ENCODE measurements at places on chromosomes 1 and 21.

DNA sequence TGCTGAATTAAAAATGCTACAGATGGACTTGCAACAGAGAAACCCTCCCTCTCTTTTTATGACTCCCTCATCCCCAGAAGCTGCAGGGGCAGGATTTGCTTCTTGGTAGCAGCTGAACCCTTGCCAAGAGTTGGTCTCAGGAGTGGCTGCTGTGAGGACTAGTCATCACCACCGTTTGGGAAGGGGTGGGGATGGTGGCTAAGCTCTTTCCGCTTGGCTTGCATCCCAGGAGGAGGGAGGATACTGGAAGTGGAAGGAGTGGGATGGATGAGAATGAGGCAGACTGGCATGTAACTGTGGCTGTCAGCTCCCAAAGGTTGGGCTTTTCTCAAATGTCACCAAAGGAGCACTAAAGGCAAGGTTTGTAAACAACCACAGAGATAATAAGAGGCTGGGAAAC, 50.8 kb upstream of the COL24A1 start:
- no peak for DNase-seq

DNA sequence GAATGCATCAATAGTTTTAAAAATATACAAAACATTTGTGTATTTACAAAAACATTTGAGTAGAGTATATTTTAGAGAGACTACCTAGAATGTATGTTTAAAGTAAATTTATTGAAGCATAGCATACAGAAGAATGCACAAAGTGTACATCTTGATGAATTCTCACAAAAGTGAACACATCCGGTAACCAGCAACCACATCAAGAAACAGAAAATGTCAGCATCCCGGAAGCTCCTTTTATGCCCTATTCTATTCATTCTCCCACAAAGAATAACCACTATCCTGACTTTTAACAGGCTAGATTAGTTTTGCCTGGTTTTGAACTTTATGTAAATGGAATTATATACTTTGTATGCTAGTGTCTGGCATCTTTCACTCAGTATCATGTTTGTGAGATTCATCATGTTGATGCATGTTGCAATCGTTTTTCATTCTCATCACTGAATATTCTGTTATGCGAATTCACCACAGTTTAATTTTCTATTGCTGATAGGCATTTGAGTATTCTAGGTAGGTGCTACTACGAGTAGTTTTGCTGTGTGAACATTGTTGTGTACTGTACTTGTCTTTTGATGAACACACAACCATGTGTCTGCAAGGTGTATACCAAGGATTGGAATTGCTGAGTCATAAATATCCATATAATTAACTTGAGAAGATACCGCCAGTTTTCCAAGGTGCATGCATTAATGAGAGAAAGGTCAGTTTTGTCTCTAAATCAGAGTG, 75.4 kb downstream of the CACHD1 start:
- DNase-seq: no peak

DNA sequence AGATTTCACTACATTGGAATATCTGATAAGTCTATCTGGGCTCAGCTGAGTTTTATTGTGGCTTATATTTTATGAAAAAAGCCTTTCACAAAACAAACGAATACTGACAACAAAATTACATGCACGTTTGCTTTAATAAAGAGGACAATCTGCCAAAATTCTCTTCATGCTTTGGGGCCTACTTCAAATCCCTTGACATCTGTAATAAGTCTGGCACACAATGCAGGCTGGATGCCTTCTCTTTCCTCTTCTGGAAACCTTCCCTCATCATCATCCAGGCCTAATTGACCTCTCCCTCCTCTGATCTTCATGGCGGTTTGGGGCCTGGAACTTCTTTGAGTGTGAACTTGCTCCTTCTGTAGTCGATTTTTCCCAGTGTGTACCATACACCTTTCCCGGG, 70.3 kb downstream of the MAP10 start:
- DNase-seq: no peak

DNA sequence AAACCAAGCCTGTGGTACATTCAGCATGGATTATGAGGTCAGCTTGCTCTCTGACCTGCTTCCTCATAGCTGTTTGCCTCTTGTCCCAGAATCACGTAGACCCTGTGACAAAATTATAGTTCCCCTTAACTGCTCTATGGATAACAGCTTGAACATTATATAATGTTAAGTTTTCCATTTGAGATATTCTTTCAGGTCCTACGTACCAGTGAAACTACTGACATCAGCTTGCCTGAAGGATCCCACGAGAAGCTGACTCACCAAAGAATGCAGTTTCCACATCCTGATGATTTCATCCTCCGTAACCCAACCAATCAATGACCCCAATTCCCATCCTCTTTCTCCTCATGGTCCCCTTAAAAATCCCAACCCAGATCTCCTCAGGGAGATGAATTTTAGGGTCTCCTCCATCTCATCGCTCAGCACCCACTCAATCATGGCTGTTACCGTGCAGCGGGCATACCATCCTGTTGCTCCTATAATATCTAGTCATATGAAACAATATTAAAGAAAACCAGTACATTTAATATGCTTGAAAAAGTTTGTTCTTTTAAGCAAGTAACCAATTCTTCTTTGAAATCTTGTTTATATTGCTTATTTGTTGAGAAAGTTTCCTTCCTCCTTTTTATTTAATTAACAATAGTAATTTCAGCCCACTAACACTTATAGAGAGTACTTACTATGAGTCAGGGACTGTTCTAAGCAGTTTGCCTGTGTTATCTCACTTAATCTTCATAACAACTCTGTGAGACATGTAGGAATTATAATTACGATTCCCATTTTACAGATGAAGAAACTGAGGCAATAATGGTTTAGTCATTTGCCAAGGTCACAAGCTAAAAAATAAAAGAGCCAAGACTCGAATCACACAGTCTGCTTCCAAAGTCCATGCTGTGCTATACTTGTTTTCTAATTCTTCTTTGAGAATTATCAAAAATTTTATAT, 27.4 kb downstream of the CHML start:
- DNase-seq: no peak

GRCh38 chr1:98210064-98210463, 289.2 kb upstream of the DPYD start:
- no peak for DNase-seq

- DNase-seq: no peak
These were observed 394.1 kb downstream of the RRAGC start for GRCh38 chr1:38465460-38465859.

- DNase-seq: no peak
These were observed 222.9 kb upstream of the KCNK2 start for GRCh38 chr1:214859647-214860046.

GRCh38 chr1:176517484-176517883, 54.5 kb downstream of the PAPPA2 start:
- no peak for DNase-seq

- no peak for DNase-seq
These were observed 3.5 kb upstream of the C1orf159 start for GRCh38 chr1:1119272-1119890.

- DNase-seq: no peak
These were observed 83.8 kb upstream of the ATP1B1 start for GRCh38 chr1:169022648-169023047.

DNA sequence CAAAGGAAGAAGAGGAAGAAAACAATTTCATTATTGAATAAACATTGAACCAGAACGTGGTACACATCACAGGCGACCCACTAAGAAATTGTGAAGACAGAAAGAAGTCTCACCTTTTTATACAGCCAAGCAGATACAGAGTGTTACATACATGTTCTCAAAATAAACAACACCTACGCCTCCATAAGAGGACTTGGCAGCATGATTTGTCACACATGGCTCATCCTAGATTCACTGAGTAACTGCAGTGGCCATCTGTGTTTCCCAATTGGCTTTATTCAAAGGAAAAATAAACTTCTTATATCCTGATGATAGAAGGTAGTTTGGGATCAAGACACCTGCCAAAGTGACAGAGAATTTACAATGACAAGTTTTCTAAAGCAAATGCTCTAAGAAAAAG, 7.6 kb upstream of the KRTAP19-8 start:
- no peak for DNase-seq

GRCh38 chr1:237834461-237834860, 56.3 kb downstream of the ZP4 start:
- DNase-seq: no peak

- DNase-seq: no peak
These were observed 79.8 kb downstream of the AJAP1 start for GRCh38 chr1:4734219-4734618.

DNA sequence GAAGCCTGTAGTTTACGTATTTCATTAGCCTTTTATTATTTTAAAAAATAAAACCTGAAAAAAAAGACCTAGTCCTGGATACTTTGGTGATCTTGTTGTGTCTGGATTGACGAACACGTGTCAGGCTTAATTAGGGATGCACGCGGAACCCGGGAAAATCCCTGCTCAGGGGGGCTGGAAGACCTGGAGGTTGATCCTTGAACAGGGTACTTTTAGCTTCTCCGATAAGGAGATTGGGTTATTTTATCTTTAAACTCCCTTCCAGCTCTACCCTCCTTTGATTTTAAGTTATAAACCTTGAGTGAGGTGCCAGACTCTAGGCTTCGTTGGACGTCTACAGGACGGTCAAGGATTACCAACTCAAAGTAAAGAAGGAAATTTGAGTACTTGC, 552 bp upstream of the ZNF691 start:
- DNase-seq: no peak

GRCh38 chr1:3779912-3780416, 7.4 kb downstream of the SMIM1 start:
- DNase-seq: no peak

DNA sequence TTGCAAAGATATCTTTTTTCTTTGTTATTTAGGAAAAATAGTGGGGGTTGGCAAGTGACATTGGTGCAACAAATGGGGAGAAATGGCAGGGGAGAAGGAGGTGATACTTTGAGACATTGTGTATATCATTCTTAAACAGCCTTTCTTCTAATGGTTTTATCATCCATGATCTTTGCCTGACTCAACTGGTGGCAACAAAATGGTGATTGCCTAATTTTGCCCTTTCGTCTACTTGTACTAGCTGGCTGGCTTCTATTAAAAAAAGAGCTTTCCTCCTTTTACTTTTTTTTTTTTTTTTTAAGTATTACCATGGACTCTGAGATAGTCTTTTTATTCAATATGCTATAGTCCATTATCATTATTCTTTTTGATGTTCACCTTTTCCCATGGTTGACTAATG, 27.7 kb downstream of the DESI2 start:
- DNase-seq: no peak

DNA sequence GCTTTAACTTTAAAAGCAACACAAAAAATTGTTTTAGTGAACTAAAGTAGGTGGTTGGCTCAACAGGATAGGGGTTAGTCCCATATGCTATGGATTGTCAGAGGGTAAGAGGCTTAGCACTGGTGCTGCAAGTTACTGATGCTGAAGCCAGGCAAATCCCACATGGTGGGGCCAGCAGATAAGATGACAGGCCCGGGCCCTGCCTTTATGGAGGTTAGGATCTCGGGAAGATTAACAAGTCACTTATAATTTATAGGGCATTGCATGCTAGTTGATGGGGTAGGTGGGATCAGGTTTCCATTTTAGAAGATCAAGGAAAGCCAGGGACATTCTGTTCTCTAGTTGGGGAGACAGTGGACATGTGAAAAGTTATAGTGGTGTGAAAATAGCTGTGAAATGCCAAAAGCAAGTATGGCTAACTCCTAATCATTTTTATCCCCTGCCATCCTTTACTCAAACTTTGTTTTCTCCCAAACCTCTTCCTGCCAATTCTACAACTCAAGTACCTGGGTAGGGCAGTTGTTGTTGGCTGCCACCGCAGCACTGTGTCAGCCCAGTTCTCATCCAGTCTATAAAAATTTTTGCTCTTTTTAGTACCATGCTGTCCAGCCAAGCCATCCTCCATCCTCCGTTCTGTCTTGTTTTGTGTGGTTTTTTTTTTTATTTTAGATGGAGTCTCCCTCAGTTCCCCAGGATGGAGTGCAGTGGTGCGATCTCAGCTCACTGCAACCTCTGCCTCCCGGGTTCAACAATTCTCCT, 10.3 kb downstream of the CHAF1B start:
- DNase-seq: no peak

DNA sequence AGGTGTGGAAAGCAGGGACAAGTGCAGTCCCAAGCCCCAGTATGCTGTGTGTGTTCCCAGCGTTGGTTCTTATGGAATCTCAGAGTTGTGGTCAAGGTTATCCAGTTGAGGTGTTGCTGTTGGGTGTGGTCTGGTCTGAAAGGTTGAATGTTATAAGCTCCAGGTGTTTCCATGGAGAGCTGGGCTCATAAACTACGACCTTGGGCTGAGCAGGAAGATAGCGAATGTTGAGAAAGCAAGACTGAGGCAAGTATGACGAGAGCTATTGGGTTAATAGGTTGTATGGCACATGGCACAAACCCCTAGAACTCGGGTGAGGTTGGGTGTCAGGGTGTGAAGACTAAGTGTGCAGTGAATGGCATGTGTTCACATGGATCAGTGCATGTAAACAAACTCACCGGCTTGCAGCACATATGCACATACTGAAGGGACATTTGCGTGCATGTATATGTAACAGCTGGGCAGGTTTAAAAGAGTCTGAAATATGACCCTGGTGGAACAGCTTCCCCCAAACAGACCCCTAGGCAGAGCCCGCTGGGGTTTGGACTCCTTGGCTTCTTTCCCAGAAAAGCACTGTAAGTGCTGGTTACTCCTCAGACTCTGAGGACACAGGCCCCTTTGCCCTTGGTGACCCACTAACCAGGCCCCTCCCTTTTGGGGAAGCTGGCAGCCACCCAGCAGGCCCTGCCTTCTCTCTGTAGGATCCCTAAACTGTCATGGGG, 117.5 kb downstream of the NAV1 start:
- DNase-seq: no peak

GRCh38 chr1:45530632-45531135, 9.0 kb upstream of the PRDX1 start:
- DNase-seq: no peak
